ENCODE measurements at places on chromosomes 2 and 18.

- peak; percentile 43 for DNase-seq
Measured at GRCh38 chr2:24839729-24840128, 46.5 kb downstream of the CENPO start.

GRCh38 chr2:43462866-43463641 is 132.8 kb downstream of the THADA start:
- DNase-seq: no peak

- DNase-seq: no peak
Measured at GRCh38 chr2:226420646-226421045, 379.0 kb downstream of the IRS1 start.

DNA sequence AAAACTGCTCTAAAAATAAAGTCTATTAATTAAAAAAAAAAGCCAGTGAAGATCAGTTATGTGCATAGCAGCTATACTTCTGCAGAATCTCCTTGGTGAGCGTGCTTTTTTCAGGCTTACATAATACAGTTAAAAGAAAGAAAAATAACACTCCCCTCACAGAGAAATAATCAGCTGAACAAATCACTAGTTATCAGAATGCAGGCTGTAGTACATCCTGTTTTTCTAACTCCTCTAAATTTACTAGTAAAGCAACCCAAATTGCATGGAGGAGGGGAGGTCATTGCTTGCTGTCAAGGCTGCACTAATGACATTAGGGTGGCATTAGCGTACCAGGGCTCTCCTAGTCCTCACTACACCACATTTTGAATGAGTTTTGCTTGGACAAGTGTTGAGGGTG is 192.2 kb downstream of the PLCL1 start:
- no peak for DNase-seq

- DNase-seq: no peak
Measured at GRCh38 chr2:176924909-176925534, 287.6 kb upstream of the HNRNPA3 start.

- no peak for DNase-seq
Measured at GRCh38 chr18:54192900-54193299, 31.6 kb downstream of the MBD2 start.

GRCh38 chr2:196066291-196067087 is 2.1 kb downstream of the DNAH7 start:
- no peak for DNase-seq

GRCh38 chr2:231688719-231689118 is 19.6 kb upstream of the PTMA start:
- no peak for DNase-seq

DNA sequence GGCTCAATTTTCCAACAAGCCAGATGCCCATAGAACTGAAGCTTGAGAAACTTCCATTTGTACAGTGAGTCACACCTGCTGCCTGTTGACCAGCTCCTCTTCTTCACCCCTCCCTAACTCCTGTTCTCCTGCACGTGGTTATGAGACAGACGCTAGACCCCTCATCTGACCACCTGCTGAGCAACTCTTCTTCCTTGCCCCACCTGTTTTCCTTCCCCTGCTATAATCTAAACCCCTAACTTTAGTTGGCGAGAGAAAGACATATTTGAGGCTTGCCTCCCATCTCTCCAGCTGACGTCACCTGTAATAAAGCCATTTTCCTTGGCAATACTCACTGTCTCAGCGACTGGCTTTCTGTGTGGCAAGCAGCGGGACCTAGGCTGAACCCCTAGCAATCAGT is 22.3 kb upstream of the ITM2C start:
- no peak for DNase-seq

DNA sequence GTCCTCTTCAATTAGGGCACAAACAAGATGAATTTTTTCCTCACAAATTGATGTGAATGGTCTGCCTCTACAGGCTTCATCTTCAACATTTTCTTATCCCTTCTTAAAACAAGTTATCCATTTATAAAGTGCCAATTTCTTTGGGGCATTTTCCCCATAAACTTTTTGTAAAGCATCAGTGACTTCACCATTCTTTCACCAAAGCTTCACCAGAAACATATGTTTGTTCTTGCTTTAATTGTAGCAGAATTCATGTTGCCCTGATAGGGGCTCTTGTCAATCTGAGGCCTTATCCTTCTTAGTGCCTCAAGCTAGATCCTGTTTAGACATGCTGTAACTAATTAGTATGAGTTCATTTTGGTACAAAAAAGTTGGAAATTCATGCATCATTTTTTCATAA is 226.2 kb downstream of the TNS1 start:
- no peak for DNase-seq

DNA sequence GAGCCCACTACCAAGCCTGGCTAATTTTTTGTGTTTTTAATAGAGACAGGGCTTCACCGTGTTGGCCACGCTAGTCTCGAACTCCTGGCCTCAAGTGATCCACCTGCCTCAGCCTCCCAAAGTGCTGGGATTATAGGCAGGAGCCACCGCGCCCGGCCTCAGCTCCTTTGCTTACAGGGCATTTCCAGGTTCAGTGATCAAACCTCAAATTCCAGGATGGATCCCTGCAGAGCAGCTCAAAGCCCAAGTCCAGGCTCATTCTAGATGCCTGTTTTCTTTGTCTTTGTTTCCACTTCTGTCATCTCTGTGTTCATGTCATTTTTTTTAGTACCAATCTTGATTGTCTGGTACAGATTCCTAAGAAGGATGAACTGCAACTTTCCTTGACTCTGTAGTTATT is 41.9 kb downstream of the TNFRSF11A start:
- DNase-seq: no peak

GRCh38 chr2:62724886-62725711 is 19.6 kb downstream of the EHBP1 start:
- peak; percentile 66 for DNase-seq

DNA sequence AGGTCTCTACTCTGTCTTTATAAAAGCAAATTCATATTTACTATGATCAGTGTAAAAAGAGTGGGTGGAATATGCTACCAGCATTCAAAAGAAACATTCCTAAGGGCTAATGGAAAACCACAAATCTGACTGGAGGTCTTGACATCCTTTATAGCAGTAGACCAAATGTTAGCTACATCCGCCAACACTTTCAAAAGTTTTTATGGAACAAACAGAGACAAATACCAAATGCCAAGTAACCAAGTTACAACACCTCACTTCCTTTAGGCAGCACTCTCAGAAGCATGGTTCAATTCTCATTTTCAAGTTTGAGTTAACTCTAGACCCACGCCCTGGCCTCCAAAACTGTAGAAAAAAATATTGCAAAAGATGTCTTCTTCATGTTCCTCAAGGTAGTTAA is 78.3 kb upstream of the SETBP1 start:
- DNase-seq: no peak

DNA sequence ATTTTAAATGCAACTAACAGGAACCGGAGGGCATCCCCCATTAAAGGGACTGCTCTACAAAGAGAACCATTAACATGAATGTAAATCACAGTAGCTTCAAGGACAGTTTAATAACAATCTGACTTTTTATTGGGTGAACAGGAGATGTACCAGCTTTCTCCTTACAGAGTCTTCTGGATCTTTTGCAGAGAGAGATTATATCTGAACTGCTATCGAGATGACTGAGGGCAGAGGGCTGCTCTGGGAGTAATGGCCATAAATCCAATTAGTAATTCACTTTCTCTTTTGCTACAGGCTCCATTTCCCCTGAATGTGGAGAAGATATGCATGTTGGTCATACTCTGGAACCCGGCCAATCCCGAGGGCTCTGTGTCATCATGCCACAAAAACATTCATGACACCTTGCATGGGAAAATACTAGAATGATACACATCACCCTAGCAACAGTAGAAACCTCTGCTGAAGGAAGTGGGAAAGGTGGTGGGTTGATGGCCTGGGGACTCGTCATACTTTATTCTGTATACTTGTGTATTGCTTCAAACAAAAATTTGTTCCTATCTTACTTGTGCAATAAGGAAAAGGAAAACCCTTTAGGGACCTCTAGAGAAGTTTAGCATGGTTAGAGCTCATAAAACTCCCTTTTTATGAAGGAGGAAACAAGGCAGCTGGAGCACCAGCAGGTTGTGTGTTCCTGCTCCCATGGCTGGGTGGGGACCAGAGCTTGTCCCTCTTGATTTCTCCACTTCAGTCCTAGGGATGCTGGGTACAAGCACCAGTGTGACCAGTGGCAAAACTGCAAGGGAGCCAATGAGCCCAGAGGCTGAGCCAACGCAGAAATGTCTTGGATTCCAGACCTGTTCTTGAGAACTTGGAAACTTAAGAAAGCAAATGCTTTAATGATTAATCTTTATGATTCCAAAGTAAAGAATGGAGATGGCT is 26.0 kb downstream of the CTAGE1 start:
- no peak for DNase-seq

DNA sequence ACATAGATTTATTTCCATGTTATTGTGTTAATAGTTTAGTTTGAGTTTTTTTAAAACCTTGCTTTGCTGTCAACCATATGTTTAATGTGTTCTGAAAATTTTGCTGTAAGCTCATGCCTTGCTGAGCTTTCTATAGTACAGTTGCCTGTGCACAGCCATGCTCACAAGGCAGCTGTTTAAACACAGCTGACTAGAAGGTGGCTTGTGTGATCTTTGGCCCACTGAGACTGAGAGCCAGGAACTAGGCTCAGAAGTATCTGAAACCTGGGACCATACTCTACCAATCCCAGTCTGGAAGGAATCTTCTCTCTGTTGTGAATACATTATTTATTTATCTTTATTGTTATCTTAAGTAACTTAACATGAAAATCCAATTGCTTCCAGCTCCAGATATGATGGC is 350.5 kb downstream of the KIAA1328 start:
- no peak for DNase-seq

GRCh38 chr2:109380502-109381326 is 233.1 kb downstream of the SEPTIN10 start:
- DNase-seq: no peak

DNA sequence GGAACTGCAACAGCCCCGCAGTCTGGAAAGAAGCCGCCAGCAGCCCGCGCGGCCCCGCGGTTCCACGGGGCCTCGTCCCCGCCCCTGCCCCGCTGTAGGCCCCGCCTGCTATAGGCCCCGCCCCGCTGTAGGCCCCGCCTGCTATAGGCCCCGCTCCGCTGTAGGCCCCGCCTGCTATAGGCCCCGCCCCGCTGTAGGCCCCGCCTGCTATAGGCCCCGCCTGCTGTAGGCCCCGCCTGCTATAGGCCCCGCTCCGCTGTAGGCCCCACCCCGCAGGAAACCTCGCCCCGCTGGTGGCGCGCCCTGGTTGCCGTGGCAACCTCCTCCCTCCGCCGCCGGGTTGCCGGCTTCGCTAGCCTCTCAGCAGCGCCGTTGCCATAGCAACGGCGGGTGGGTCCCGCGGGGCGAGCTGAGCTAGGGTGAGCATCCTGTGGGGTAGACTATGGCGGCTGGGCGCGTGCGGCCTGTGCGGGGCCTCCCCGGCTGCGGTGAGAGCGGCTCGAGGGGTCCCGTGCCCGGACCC is 12.2 kb upstream of the KIF1A start:
- peak; percentile 97 for DNase-seq

DNA sequence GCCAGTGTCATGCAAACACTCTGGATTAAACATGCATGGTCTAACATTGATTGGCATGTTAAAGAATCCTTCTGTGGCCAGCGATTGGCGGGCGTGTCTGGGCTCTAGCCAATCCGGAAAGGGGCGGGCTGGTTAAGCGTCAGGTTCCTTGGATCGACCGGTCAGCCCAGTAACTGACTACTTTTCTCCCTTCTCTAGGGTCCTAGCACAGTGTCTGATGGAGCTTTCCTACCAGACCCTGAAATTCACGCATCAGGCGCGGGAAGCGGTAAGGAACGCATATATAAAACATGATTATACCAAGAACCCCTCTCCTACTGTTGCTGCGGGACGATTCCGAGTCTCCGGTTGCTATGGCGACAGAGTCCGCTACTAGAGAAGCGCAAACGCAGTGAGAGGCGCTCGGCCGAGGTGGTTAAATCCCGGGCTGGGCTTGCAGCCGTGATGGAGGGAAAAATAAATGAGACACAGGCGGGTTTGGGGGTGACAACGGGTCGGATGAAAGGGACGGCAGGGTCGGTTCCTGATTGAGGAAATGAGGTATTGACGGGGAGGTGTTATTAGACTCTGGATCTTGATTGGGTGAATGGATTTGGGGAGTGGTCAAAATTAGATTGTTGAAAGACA is 29.4 kb downstream of the KATNAL2 start:
- peak; percentile 90 for DNase-seq

DNA sequence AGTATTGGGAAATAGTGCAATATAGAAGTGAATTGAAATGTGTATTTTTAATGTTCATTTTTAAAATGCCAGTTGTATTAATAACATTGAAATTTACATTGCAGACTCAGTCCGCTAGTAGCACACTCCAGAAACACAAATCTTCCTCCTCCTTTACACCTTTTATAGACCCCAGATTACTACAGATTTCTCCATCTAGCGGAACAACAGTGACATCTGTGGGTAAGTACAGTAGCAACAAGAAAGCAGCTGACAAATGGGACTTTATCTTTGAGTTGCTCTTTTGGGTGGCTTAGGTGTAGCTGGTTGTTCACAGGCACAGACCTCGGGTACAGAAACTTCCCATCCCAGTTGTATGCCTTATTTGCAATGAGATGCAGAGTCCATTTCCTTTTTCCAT is 118.2 kb upstream of the IL1R2 start:
- no peak for DNase-seq

DNA sequence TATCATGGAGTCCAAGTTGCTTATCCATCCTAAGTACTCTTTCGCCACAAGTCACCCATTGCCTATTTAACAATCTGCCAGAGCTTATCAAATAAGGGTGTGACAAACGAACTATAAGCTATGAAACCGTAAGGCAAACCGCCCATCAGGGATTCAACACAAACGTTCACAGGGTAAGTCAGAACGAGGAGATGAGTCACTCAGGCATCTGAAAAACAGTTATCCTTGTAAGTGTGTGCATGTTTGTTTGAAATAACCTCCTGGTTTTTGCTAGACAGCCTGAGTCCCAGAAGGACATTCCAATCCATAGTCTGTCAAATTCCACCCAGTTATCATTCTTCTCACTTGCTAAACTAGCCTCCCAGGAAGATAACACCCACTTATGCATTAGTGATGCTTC is 299.1 kb downstream of the PAX3 start:
- no peak for DNase-seq

DNA sequence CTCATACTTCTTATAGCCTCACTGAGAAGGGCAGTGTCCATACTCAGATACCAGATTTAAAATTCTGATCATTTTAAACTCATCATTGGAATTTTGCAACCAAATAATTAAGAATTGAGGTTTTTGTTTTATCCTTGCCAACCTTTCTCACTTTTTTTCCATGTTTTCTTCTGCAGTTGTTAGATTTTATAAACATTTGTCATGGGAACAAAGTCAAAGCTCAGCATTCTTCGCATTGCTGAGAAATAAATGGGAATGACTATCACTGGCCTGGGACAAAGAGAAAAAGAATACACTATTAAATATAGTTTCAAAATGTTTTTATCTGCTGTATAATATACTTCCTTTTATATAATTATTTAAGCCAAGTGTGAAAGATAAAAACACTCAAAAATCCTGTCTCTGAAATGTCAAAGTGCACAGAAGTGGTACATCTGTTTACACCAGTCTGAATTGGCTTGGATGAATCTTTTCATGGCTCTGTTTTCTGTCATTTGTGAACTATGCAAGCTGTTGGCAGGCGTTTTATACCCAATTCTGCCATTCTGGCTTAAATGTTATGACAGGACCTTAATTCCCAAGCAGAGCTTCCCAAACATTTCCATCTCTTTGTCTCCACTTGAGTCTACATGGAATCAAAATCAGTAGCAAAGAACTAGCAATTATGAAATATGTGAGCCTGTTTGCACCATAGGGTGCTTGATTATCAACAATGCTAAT is 249.3 kb upstream of the SYT4 start:
- DNase-seq: no peak

Measured in right cardiac atrium (tissue), 5 donors.